CD4-positive, alpha-beta T cell treated with Interleukin-15 for 4 hours (primary cell): ENCODE measurements at places on chromosomes 5 and 9.

- no peak for DNase-seq
Measured at GRCh38 chr9:37444890-37445289, 20.4 kb downstream of the ZBTB5 start.

GRCh38 chr5:73686912-73687311 is 60.9 kb downstream of the ARHGEF28 start:
- DNase-seq = no peak

- DNase-seq = no peak
Measured at GRCh38 chr9:89676281-89676680, 71.5 kb downstream of the GADD45G start.

GRCh38 chr5:160547872-160548271 is 126.2 kb downstream of the PTTG1 start:
- DNase-seq = no peak

DNA sequence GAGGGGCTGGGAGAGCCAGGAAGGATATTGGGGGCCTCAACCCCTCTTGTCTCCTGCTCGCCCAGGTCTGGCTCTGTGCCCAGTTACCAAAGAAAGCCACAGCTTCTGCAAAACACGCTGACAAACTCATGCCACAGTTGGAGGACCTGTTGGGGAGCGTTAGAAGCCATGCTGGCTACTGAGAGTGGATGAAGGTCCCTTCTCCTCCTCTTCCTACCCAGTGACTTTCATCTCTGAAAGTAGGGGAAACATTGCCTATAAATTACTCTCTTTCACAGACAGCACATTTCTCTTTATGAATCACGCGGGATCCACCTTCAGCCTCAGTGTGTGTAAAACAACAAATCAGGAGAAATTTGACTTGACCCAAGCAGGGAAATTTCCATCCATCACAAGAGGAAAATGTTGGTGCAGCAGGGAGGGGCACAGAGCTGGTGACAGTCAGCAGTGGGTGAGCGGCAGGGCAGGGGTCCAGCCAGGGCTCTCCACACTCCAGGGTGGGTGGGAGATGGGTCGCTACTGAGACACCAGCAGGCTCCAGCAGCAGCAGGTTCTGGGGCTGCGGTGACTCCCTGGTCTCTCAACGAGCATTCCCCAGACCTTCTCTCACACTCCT is 181.9 kb downstream of the FGF18 start:
- DNase-seq = peak; percentile 7

DNA sequence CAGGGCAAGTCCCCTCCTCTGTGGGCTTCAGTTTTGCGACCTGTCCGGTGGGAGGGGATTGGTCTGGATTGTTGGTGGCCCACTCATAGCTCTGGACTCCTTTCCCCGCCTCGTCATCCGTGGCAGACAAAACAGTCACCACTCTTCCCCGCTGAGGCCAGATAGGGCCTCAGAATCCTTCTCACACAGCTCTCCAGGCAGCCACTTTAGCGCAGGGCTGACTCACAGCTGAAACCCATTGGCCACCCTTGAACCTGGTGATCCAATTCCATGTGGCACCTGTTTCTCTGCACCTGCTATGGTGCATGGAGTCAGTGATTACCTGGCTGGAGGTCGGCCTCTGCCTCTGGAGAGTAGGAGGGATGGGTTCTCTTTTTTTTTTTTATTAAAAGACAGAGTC is 15.8 kb upstream of the CACFD1 start:
- no peak for DNase-seq

DNA sequence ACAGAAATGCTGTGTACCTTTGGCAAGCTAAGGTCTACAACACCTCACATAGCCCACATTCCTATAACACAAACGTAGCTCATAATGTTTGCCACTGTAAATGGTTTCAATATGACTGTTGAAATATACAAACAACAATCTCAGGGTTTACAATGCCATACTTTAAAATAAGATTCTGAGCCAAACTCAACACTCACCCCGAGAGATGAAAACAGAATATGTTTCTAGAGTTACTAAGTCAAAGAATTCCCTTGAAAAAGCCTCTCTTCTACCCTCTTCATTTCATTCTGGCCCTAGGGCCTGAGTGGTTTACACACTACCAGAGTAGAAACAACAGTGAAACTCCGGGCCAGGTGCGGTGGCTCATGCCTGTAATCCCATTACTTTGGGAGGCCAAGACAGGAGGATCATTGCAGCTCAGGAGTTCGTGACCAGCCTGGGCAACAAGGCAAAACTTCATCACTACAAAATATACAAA is 72.6 kb downstream of the MYO10 start:
- DNase-seq = no peak

GRCh38 chr5:173620784-173621183 is 4.3 kb upstream of the BOD1 start:
- no peak for DNase-seq

GRCh38 chr5:112036206-112036605 is 279.2 kb upstream of the NREP start:
- DNase-seq = no peak

GRCh38 chr5:59360130-59360555 is 533.4 kb downstream of the PDE4D start:
- DNase-seq = no peak

DNA sequence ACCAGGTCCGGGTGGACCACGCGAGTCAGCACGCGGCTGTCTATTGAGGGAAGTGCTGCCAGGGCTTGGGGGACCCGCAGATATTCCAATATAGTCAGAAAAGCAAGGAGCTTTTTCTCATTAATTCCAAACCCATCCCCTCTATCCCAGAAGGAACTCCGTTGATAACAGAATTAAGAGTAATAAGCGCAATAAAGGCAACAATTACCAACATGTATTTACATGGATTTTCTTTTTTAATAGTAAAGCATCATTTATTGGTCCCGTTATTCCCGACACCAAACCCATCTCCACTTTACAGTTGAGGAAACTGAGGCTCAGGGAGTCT is 7.7 kb downstream of the PHF19 start:
- no peak for DNase-seq

- peak; percentile 56 for DNase-seq
Measured at GRCh38 chr9:86946201-86947145, 833 bp downstream of the GAS1 start.
